T-cell (primary cell): ENCODE measurements at places on chromosomes 1 and 21. TPM values are rescaled to one million over a fixed set of nuclear protein-coding genes. Genes with fewer than 3 reads are reported as not detected.

DNA sequence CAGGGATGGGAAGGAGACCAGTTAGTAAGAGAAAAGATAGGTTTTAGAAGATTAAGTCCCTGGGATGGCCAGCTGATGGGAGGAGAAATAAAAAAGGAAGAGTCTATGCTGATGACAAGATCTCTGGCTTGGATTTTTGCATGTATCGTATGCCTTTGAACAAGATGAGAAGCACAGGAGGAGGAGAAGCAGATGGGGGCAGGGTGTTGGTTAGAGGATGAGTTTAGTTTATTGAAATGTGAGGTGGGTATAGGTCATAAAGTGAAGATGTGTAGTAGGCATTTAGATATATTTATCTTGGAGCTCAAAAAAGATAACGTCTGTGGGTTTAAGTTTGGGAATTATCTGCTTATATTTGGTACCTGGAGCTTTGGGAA is 1.4 kb downstream of the TIPRL start:
- H3K36me3 ChIP-seq: peaks cover 10% of the 10 kb centered on the region
- no peak for DNase-seq
- peak overlapping the region; percentile 97 for H3K4me3 ChIP-seq
- H3K27ac ChIP-seq: peak overlapping the region; percentile 96

GRCh38 chr1:236516929-236517704 is 6.7 kb upstream of the LGALS8 start:
- H3K27me3 ChIP-seq: no peaks in the 10 kb centered on the region
- H3K4me1 ChIP-seq: peaks cover 13% of the 10 kb centered on the region
- DNase-seq: peak; percentile 30

GRCh38 chr1:241918879-241919278 is 38.7 kb upstream of the BECN2 start:
- H3K27me3 ChIP-seq: no peaks in the 10 kb centered on the region
- H3K4me1 ChIP-seq: no peaks in the 10 kb centered on the region
- no peak overlapping the region for H3K27ac ChIP-seq
- DNase-seq: no peak

DNA sequence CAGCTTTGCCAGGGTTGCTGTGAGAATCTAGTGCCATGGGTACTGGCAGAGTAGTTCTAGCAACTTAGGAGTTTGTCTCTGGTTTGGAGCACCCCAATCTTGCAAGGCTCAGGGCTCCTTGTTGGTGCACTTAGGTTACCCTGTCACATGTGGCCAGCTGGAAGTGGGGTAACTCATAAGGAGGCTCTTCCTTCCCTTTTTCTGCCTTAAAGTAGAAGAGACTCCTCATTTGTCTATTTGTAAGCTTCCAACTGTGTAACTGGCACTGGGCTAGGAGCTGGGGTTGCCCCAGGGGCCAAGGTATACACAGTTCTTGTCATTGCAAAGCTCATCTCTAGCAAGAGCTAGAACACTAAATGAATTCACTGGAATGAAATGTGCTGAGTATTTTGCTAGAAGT is 10.6 kb downstream of the MROH7 start:
- H3K4me3 ChIP-seq: no peak overlapping the region
- H3K4me1 ChIP-seq: no peaks in the 10 kb centered on the region
- no peaks in the 10 kb centered on the region for H3K27me3 ChIP-seq

GRCh38 chr1:164456272-164456671 is 102.7 kb upstream of the PBX1 start:
- H3K36me3 ChIP-seq: no peaks in the 10 kb centered on the region
- H3K27me3 ChIP-seq: no peaks in the 10 kb centered on the region
- no peak overlapping the region for H3K4me3 ChIP-seq
- H3K4me1 ChIP-seq: no peaks in the 10 kb centered on the region
- no peak overlapping the region for H3K27ac ChIP-seq

GRCh38 chr21:34900376-34900775 is 148.7 kb downstream of the RUNX1 start:
- H3K4me1 ChIP-seq: no peaks in the 10 kb centered on the region
- H3K27ac ChIP-seq: no peak overlapping the region
- no peaks in the 10 kb centered on the region for H3K27me3 ChIP-seq
- peaks cover 15% of the 10 kb centered on the region for H3K36me3 ChIP-seq
- no peak for DNase-seq
- no peak overlapping the region for H3K4me3 ChIP-seq

- no peak within 1 kb of the TSS for H3K27ac ChIP-seq
- H3K4me1 ChIP-seq: no peaks in the 10 kb centered on the region
- H3K36me3 ChIP-seq: no peaks in the 10 kb centered on the region
- peaks cover 50% of the 10 kb centered on the region for H3K27me3 ChIP-seq
- no peak within 1 kb of the TSS for H3K4me3 ChIP-seq
Measured at GRCh38 chr1:201946224-201946908, at the start of gene LMOD1. Gene LMOD1, minus strand, starts transcription at chr1:201946548. Its CDS starts 208 bp downstream, at chr1:201946340.

- peaks cover 36% of the 10 kb centered on the region for H3K36me3 ChIP-seq
- H3K27ac ChIP-seq: no peak overlapping the region
- no peak overlapping the region for H3K4me3 ChIP-seq
- no peak for DNase-seq
- peaks cover 55% of the 10 kb centered on the region for H3K4me1 ChIP-seq
Measured at GRCh38 chr1:226404063-226404903, 3.6 kb downstream of the PARP1 start.

DNA sequence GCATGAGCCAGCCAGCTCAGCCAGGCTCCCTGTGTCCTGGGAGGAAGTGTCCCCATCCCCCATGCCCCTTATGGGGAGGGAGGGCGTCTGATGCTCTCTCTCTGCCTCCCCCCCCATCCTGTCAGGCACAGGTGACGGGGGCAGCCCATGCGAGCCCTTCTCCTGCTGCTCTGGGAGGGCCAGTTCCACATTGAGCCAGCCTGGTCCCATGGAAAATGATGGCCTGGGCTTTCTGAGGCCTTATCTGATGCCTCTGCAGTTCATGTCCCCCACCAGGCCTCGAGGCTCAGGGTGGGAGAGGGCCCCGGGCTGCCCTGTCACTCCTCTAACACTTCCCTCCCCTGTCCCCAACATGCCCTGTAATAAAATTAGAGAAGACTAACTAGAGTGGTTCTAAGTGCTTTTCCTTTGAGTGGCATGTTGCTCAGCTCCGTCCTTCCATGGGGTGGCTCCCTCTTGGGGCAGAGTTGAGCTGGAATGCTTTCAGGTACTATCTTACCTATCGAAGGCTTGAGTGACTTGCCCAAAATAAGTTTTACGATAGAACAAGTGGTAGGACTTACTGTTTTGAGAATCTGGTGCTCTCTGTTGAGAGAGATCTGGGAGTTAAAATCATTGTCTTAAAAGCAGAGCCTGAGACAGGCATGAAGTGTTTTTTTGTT is 1.8 kb upstream of the MTFR1L start:
- peaks cover 6% of the 10 kb centered on the region for H3K36me3 ChIP-seq
- DNase-seq: no peak
- H3K4me1 ChIP-seq: peaks cover 14% of the 10 kb centered on the region
- H3K4me3 ChIP-seq: no peak overlapping the region
- no peaks in the 10 kb centered on the region for H3K27me3 ChIP-seq

GRCh38 chr1:98709906-98710305 is 48.4 kb downstream of the SNX7 start:
- H3K27ac ChIP-seq: no peak overlapping the region
- H3K4me3 ChIP-seq: no peak overlapping the region
- no peaks in the 10 kb centered on the region for H3K27me3 ChIP-seq
- H3K4me1 ChIP-seq: no peaks in the 10 kb centered on the region
- DNase-seq: no peak

- peak overlapping the region; percentile 98 for H3K27ac ChIP-seq
- no peaks in the 10 kb centered on the region for H3K27me3 ChIP-seq
- peak overlapping the region; percentile 97 for H3K4me3 ChIP-seq
- no peak for DNase-seq
- H3K4me1 ChIP-seq: peaks cover 76% of the 10 kb centered on the region
- H3K36me3 ChIP-seq: peaks cover 14% of the 10 kb centered on the region
Measured at GRCh38 chr1:228141226-228142044, 1.4 kb downstream of the GUK1 start.

DNA sequence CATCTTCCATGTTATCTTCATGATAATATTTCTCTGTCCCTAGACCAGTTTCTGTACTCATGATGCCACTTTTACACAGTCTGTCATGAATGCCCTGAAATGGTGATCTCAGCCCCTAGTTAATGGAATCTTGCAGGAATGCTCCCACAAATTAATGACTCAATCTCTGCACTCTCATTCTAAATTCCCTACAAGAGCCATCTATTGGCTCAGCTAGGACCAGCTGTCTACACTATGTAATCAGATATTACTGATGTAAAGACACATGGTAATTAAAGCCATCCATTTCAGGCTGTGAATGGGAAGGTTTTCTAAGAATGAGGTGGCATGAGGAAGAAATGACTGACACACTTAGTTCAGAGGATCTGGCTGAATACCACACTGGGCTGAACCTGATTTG is 199.1 kb upstream of the KCND3 start:
- H3K4me3 ChIP-seq: no peak overlapping the region
- no peaks in the 10 kb centered on the region for H3K4me1 ChIP-seq
- DNase-seq: no peak
- H3K27ac ChIP-seq: no peak overlapping the region

The SAMD13 gene
- total RNA-seq: 0.30 TPM

The OR2T2 gene
- total RNA-seq: not detected

The FAM177B gene
- 1.1 TPM for total RNA-seq

The KCNJ9 gene
- total RNA-seq: not detected

The SPATA6 gene
- total RNA-seq: 7.2 TPM
